NCI-H460 (cell line): ENCODE measurements at places on chromosomes 5 and 9.
A peak's percentile ranks its signal among the peaks of the same experiment; 100 is the strongest.

- no peak for DNase-seq
Observed at GRCh38 chr5:57684299-57684702, 201.7 kb upstream of the ACTBL2 start.

DNA sequence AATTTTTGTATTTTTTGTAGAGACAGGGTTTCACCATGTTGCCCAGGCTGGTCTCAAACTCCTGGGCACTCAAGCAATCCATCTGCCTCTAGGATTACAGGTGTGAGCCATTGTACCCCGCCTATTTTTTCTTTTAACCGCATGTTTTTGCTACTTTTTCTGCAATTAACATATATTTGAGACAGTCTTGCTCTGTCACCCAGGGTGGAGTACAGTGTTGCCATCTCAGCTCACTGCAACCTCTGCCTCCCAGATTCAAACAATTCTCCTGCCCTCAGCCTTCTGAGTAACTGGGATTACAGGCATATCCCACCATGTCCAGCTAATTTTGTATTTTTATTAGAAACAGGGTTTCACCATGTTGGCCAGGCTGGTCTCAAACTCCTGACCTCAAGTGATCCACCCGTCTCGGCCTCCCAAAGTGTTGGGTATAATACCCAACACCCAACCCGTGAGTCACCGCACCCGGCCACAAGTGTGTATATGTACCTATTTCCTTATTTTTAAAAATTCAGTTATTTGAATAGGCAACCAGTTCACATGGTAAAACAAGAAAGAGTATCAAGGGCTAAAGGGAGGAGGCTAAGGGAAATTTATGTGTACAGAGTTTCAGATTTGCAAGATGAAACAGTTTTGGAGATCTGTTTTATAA lies 13.3 kb downstream of the PHAX start:
- no peak for DNase-seq

DNA sequence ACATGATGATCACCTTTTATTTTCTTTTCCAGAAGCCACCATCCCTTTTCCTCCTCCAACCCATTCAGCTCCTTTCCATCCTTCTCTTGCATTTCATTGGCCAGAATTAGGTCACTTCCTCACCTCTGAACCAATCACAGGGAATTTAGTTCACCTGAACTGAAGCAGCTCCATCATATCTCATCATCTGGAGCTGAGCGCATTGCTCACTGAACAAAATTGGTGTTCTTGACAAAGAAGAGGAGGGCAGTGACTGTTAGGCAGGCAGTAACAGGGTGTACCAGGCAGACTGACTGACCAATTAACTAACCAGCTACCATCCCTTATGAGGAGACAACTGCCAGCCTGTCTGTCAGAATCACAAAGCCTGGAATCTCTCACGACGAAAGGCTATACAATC lies 1.8 kb upstream of the ZNF354A start:
- DNase-seq: no peak

GRCh38 chr9:122944960-122945888 lies 4.4 kb downstream of the RABGAP1 start:
- no peak for DNase-seq

DNA sequence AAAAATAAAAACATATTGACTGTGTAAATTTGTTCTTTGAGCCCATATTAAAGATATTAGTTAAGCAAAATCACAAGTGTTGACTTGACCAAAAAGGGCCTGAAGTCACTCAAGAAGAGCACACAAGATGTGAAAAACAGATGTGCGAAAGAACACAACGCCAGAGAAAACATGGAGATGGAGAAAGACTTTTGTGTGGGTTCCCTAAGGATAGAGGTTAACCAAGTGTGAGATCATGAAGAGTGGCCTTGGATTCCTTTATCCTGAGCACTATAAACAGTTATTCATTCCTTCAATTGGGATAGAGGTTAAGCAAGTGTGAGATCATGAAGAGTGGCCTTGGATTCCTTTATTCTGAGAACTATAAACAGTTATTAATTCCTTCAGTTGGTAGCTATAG lies 361.8 kb downstream of the CDH18 start:
- no peak for DNase-seq

DNA sequence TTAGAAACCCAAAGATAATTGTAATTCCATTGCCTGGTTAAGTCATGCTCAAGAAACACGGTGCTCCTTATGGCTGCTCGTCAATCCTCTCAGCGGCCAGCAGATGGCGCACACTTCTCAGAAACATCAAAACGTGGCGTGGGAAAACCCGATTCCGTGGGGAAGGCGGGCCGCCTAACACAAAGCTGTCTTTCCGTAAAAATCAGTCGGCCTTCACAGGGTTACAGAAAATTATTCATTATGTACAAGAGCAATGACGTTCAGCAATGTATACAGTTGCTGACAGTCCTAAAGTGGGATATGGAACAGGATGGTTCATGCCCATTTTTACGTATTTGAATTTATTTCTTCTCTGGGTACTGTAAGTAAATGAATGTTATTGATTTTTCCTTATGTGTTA lies 83.5 kb downstream of the PDE4D start:
- DNase-seq: peak; percentile 77

DNA sequence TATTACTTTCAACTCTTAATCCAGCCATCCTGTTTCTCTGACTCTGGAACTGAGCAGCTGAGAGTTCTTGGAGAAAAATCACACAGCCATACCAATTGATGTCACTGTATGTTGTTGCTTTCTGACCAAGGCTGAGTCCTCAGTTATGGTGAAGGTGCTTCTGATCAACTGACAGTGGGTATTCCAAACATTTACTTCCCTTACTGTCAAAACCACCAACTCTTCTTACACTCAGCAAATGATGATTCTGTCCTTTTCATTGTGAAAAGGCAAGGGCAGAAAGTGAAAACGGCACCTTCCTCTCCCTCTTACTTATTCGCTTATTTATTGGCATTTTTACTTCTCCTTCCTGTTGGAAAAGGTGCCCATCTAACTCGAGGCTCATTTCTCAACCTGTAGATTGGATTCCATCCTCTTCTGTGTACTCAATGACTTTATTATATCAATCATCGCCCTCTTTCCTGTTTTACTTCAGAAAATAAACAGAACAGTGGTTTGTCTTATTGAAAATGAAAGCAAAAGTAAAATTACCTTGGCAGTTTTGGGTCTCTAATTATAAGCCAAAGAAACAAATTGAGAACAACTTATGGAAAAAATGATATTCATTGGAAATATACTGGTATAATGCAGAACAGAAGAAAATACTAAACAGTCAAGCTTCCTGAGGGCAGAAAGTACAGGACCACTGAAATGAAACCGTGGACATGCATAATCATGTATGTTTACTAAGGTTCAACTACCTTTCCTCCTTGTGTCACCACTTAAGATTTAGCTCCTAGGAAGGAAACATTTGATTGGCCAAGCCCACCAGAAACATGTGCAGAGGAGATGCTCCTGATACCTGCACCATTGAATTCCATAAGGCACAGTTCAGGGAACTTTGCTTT lies 104.5 kb upstream of the CHD1 start:
- DNase-seq: no peak

DNA sequence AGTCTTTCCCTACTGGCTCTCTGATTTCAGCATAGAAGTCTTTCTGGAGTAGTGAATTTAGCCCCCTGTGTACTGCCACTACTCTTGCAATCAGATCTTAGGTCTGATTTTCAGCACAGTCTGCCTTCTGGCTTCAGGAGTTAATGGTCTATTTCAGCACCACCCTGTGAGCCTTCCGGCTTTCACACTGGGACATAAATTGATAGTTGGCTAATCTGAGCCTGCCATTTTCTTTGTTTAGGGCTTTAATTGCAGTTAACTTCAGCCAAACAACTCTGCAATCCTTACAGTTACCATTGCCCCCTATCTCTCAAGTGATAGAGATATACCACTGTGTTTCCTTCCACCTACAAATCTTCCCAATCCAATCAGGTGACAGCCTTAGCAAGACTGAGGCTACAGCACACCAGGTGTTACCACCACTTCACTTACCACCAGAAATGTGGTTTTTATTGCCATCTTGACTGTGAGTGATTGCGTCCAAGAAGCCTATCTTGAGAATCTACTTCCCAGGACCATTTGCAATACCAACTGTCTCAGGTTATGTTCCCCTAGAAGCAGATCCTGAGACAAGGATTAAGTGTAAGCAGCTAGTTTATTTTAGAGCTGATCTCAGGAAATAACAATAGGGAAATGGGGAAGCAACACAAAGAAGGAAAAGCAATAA lies 51.9 kb upstream of the NEK6 start:
- DNase-seq: no peak

GRCh38 chr5:16140417-16140816 lies 39.2 kb downstream of the MARCHF11 start:
- no peak for DNase-seq

DNA sequence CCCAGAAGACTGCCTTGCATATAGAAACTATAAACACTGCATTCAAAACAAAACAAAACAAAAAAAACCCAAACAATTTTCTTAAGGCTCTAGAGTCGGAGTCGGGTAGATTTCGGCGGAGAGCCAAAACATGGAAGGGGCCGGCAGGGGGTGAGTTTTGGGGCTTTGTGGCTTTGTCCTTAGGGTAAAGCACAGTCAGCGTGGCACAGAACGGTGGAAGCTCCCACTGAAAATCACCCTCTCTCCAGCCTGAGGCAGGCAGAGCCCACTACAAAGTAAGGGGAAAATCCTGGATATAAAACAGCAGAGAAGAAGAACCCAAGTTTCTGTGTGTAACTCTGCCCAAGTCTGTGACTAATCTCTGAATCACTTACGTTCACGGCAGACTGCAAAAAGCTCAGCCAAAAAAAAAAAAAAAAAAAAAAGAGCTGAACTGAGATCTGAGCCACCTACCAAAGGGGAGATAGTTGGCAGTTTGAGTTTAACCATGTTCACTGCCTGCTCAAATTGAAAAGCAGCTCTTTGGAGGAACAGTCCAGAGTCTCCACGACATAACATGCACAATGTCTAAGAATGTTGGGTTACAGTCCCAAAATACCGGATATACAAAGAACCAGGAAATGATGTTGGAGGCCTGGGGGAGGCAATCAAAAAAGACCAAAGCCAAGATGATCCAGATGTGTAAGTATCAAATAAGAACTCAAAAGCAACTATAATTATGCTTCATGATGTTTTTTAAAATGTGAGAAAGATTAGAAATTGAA lies 26.6 kb upstream of the OR2K2 start:
- peak; percentile 65 for DNase-seq
